OCI-LY7 (cell line): ENCODE measurements at places on chromosomes 3 and 15. TPM values are rescaled to one million over a fixed set of nuclear protein-coding genes. Genes with fewer than 3 reads are reported as not detected.

GRCh38 chr3:71689291-71689690 is 35.9 kb downstream of the EIF4E3 start:
- DNase-seq, result no peak

Gene COL6A6
- total RNA-seq, result not detected in 2 replicates

- no peak for DNase-seq
Observed at GRCh38 chr3:111776827-111777483, 82.1 kb upstream of the PHLDB2 start.

Gene CNTN4
- not detected in 2 replicates for total RNA-seq

Gene TLR9
- 3.7 and 9.0 TPM in 2 replicates for total RNA-seq

DNA sequence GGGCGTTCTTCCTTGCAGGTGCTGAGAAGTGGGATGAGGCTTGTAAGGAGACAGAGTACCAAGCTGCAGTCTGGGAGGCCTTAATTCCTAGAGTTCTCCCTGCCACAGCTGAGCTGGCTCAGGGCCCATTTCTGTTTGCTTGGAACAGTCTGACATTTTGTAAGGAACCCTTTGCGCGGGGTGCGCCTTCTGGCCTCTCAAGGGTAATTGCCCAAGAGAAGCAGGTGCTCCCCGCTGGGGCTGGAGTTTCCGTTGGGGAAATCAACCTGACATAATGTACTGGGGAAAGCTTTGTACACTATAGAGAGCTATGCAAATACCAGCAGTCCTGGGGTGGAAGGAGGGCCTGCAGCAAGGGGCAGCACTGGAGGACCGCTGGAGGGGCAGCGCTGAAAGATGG is 83.6 kb downstream of the HMG20A start:
- peak; percentile 48 for DNase-seq

DNA sequence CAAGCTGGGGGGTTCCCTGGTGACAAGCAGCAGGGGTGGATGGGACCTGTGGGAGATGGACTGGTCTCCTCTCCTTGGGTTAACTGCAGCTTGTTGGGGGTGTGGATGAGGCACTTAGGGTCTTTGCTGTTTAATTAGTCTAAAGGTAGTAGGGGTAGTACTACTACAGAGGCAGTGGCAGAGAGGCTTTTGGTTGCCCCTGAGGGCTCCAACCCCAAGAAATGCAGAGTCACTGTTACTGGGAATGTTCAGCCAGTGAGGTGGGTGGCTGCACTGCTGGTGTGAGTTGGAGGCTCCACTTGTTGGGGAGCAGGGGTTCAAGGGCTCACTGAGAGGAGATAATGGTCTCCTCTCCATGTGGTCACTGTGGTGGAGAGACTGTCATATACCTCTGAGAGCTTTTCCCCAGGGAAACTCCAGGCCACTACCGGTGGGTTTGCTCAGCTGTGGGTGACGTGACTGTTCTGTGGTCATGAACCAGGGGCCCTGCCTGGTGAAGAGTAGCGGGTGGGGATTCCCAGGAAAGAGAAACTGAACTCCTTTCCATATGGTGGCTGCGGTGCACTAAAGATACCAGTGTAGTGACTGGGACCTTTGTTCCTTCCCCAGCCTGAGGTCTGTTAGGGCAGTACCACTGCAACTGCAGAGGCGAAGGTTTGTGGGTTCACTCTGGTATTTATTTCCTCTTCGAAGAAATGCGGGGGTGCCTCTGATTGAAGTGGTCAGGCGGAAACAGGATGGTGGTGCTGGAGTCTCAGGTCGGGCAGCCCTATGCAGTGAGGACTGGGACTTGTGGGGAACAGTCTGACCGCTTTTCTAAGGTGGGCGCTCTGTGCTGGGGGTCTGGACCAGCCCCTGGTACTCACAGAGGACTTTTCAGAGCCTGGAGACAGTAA is 68.9 kb upstream of the TNFSF10 start:
- DNase-seq, result no peak

- DNase-seq, result peak; percentile 77
Observed at GRCh38 chr15:80999623-81000036, 1.1 kb upstream of the TLNRD1 start.

GRCh38 chr15:91855684-91856489 is 2.4 kb downstream of the SLCO3A1 start:
- peak; percentile 79 for DNase-seq

Gene PXK
- total RNA-seq, result 125 and 146 TPM in 2 replicates

Gene PLCL2
- 34.1 and 41.1 TPM in 2 replicates for total RNA-seq

GRCh38 chr3:132592216-132592615 is 4.9 kb upstream of the ACKR4 start:
- DNase-seq, result no peak

DNA sequence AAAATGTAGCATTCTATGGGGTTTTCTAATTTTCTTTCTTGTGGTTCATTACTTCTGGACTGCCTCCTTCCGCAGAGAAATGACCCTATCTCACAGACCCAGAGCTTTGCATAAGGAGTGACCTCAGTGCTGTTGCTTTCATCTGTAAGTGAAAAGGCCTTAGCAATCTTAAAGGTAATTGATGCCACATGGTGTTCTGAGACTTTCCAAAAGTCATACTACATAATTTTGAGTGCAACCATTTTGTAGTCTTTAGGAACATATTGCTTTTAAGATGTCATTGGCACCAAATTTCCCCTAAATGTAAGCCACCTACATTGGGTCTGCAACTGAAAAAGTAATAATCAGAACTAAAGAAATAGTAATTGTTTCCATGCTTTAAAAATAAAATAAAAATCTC is 9.2 kb upstream of the HHLA2 start:
- DNase-seq, result no peak

- DNase-seq, result no peak
Observed at GRCh38 chr3:186477876-186478275, 66.3 kb downstream of the CRYGS start.

- DNase-seq, result peak; percentile 5
Observed at GRCh38 chr3:45841420-45841756, 531 bp downstream of the LZTFL1 start.

GRCh38 chr3:120864541-120864940 is 43.5 kb upstream of the STXBP5L start:
- no peak for DNase-seq

- DNase-seq, result no peak
Observed at GRCh38 chr15:48759921-48760320, 50.9 kb downstream of the CEP152 start.

GRCh38 chr15:52746162-52746757 is 43.9 kb downstream of the ONECUT1 start:
- no peak for DNase-seq

- DNase-seq, result no peak
Observed at GRCh38 chr3:94070341-94070911, 7.6 kb downstream of the NSUN3 start.

GRCh38 chr3:150798122-150798618 is 35.2 kb upstream of the SIAH2 start:
- DNase-seq, result no peak

Gene HPS3
- total RNA-seq, result 38.8 and 46.3 TPM in 2 replicates

- no peak for DNase-seq
Observed at GRCh38 chr3:95148107-95148506, 1085.2 kb downstream of the NSUN3 start.

DNA sequence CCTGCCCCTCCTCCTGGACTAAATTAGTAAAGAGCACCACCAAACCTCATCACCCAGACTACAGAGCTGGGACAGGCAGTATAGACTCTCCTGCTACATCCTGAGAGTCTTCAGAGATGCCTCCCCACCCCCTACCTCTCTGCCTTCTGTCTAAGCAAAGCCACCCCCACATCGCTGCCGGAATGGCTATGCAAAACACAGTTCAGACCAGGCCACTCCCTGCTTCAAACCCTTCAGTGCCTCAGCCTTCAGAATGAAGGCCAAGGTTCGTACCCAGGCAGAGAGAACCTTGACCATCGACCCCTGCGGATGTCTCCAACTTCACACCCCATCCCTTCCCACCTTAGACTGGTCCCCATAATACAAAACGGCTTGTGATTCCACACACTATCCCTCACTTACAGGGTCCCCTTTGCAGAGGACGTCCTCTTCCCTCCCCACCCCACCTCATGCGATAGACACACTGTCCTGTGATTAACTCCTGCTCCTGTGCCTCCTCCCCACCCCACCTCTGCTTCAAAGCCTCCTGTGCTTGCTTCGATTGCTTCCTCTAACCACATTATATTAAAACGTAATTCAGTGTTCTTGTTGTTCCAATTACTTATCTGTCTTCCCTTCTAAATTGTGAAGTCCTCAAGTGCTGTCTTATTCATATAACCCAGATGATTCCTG is 175.3 kb downstream of the UACA start:
- no peak for DNase-seq

DNA sequence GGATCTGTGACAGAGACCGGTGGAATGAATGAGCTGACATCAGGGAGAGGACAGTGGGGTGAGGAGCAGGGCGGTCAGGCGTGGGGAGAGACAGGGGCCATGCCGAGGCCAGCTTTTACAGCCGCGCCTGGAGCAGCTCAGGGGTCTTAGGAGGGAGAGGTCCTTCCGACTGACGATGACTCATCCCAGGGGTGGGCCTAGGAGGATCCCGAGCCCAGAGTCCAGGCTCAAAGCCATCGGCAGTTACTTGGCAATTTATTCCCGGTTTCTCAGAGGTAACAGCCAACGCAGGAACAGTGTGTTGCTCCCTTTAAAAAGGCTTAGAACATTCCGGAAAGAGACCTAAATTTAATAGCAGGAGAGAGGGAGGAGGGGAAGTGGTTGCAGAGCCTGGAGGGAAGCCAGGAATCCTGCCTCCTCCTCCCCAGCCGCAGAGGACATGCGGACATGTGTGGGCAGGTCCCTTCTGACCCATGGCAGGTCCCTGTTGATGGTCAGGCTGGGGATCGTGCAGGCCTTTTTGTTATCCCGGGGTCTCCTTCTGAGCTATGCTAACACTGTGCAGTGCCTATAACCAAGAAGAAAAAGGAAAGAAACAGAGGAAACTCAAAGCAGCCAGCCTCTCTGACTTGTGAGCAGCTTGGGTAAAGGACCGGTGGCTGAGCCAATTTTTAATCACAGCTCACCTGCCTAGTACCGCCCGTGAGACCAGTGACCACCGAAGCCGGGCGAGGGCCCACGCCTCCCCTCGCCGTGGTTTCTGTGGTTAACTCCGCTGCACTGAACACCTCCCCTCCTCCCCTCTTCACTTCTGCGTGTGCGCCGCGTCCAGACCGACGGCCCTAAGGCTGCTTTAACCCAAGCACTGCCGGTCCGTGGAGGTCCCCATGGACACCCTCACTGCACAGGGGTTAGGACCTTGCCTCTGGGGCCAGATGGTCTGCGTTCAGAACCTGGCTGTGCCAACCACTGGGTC is 392.4 kb upstream of the PROK2 start:
- DNase-seq, result peak; percentile 64

DNA sequence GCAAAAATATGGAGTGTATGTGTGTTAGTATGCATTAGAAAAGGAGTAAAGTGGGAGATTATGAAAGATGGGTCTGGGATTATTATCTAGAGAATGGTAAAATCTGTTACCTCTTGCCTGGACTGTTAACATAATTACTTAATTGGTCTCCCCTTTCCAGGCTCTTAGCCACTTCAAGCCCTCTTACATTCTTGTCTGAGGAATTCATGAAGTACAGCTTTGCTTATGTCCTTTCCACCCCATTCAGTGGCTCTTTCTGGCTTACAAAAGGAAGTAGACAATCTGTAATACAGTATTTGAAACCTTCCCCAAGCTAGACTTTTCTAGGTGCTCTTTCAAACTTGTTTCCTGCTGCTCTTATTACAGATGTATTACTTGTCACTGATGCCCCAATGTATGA is 129.8 kb downstream of the MBNL1 start:
- DNase-seq, result no peak

DNA sequence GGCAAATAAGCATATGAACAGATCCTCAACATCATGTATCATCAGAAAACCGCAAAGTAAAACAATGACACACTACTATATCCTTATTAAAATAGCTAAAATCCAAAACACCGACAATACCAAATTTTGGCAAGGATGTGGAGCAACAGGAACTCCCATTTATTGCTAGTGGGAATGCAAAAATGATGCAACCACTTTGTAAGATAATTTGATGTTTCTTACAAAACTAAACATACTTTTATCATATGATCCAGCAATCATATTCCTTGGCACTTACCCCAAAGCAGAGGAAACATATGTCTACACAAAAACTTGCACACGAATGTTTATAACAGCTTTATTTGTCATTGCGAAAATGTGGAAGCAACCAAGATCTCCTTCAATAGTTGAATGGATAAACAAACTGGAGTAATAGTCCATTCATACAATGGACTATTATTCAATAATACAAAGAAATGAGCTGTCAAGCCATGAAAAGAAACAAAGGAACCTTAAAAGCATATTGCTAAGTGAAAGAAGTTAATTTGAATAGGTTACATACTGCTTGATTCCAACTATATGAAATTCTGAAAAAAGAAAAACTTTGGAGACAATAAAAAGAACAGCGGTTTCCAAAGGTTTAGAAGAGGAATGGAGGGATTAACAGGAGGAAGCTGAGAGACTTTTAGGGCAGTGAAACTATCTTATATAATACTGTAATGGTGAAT is 172.0 kb downstream of the VPS13C start:
- no peak for DNase-seq

Gene CLDN16
- not detected in 2 replicates for total RNA-seq

Gene GPR149
- total RNA-seq, result not detected in 2 replicates

DNA sequence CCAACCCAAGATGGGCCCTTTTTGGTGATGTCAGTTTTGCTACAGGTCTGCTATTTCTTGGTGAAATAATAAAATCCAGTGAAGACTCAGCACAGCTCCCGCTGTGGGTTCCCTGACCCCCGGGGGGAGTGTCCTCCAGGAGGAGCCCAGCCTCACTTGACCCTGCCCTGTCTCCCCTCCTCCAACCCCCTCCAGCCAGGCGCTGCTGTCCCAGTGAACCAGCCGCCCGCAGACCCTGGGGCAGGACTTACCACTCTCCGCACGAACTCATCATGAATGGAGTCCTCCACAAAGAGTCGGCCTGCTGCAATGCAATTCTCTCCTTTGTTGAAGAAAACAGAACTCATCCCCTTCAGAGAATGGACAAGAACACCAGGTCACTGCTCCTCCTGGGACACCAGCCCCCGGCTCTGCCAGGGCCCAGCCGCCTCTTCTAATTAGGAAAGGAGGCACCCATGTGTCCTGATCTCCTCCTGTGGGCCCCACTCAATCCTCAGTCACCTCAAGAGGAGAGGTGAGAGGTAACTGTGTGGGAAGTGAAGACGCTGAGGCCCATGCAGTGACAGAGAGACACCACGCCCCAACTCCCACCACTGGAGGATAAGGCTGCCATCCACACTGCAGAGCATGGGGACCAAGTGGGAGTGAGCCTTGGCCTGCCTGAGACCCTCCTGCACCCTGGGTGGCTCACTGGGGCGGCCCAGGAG is 28.8 kb upstream of the SLC41A3 start:
- DNase-seq, result no peak

- DNase-seq, result no peak
Observed at GRCh38 chr15:91689377-91689776, 164.1 kb upstream of the SLCO3A1 start.

GRCh38 chr3:10417847-10418246 is 87.5 kb downstream of the ATP2B2 start:
- peak; percentile 31 for DNase-seq

- DNase-seq, result no peak
Observed at GRCh38 chr3:71128961-71129360, 454.6 kb downstream of the FOXP1 start.

GRCh38 chr15:85858586-85859375 is 64.1 kb upstream of the KLHL25 start:
- peak; percentile 73 for DNase-seq

Gene NEK10
- 1.1 and 1.3 TPM in 2 replicates for total RNA-seq

- DNase-seq, result no peak
Observed at GRCh38 chr15:100710744-100711515, 108.5 kb downstream of the ASB7 start.

Gene FRMD5
- not detected in 2 replicates for total RNA-seq

Gene ATP10A
- 0.06 TPM in 1 of 2 replicates, not detected in the other for total RNA-seq
